H1 (cell line): ENCODE measurements at places on chromosomes 5 and 9.

- DNase-seq, result no peak
Measured at GRCh38 chr5:143442385-143442784, 38.9 kb upstream of the NR3C1 start.

GRCh38 chr9:91483189-91483691 lies 59.6 kb upstream of the NFIL3 start:
- no peak for DNase-seq

- no peak for DNase-seq
Measured at GRCh38 chr9:93376411-93376810, 75.1 kb upstream of the FAM120A start.

- DNase-seq, result no peak
Measured at GRCh38 chr9:89854715-89855475, 250.1 kb downstream of the GADD45G start.

DNA sequence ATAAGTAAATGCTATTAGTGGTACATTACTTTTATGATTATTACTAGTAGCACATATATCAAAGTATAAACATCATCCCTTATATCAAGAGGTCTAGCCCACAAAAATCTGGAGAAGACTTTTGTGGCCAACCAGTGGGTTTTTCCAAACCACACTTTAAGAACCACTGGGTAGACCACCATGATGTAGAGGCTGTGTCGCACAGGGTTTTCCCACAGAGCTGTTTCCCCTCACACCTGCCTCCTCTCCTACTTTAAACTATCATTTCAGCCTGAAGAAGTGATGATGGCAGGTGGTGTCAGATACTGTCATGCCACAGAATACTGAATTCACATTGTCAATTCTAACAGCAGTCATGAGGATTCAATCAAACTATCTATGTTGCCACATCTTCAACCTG lies 109.2 kb downstream of the FBXW11 start:
- no peak for DNase-seq

GRCh38 chr5:158223054-158223600 lies 364.2 kb upstream of the CLINT1 start:
- DNase-seq, result no peak

- no peak for DNase-seq
Measured at GRCh38 chr5:111863801-111864200, 106.8 kb upstream of the NREP start.

- no peak for DNase-seq
Measured at GRCh38 chr9:126796758-126797157, 8.1 kb upstream of the ZBTB43 start.

DNA sequence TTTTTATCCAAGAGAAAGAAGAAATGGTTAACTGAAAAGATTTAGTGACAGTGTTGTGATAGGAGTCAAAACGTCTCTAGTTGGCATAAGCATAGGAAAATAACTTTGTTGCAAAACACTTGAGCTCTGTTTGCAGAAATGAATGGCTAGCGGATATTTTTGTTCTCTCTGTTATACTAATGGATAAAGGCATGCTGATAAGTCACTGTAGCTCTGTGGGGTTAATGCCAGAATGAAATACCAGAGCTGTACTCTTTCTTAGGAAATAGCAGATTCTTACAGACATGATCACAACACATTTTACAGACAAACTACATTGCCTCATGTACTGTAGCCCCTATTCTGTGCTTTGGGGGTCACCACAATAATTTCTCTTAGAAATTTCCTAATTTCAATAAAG lies 202.8 kb downstream of the DMRTA1 start:
- DNase-seq, result no peak

- peak; percentile 31 for DNase-seq
Measured at GRCh38 chr5:124263680-124264491, 482.6 kb downstream of the ZNF608 start.

GRCh38 chr5:127572930-127573329 lies 55.5 kb downstream of the PRRC1 start:
- no peak for DNase-seq

GRCh38 chr5:133959643-133960042 lies 8.8 kb downstream of the C5orf15 start:
- DNase-seq, result no peak

GRCh38 chr5:146042628-146043279 lies 62.6 kb downstream of the PLAC8L1 start:
- DNase-seq, result no peak

DNA sequence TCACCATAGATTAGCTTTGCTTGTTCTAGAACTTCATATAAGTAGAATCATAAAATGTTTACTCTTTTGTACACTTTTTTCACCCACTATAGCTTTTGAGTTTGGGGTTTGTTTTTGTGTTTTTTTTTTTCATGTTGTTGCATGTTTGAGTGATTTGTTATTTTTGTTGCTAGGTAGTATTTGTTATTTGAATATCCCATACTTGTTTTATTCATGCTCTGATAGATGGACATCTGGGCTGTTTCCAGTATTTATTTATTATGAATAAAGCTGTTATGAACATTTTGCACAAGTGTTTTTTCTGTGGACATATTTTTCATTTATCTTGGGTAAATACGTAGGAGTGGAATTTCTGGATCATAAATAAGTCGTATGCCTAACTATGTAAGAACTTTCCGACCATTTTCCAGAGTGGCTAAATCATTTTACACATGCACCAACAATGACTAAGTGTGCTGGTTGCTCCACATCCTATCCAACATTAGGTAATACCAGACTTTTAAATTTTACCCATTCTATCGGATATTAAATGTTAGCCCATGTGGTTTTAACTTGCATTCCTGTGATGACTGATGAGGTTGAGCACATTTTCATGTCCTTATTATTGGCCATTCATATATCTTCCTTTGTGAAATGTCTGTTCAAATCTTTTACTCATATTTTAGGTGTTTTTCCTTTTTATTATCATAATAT lies 69.1 kb upstream of the NR4A3 start:
- no peak for DNase-seq

- DNase-seq, result peak; percentile 30
Measured at GRCh38 chr5:179152144-179152895, 92.1 kb downstream of the ZNF354C start.

GRCh38 chr5:176927562-176927961 lies 28.4 kb upstream of the HK3 start:
- DNase-seq, result no peak

- no peak for DNase-seq
Measured at GRCh38 chr5:177393206-177393765, 7.2 kb downstream of the PFN3 start.

GRCh38 chr9:95125652-95126051 lies 191.9 kb downstream of the FANCC start:
- DNase-seq, result no peak

DNA sequence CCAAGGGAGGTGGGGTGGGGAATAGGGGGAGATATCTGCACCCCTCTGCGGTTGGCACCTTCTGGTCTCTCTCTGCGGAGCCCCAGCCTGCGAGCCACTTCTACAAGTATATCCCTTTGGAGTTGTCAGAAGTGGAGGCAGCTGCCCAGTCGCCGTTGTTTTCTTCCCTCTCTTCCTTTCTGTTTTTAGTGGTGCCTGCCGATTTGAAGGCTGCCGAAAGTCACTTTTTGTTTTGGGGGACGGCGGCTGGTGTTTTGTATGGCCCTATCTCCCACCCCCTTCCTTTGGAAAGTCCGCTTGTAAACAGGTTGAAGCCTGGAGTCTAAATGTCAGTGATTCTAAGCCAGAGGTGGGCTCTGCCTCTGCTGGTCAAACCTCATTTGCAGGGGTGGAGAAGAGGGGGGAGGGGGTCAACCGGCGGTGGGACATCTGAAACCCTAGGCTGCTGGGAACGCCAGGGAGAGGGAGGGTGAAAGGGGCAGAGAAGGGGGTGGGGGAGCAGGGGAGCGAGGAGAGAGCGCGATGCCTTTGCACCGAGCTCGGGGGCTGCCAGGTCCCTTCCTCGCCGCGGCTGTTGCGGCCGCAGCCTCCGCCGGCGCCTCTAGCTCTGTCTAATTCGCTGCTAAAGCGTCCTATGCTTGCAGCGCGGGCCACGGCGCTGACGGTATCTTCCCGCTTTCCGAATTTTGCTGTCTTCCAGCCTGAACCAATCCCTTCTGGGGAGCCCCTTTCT lies at the start of gene FGF10:
Gene FGF10 (minus strand): TSS at position 331 of the 733 bp plus-strand sequence. CDS start 738 bp downstream, outside the sequence.
- DNase-seq, result peak; percentile 33

GRCh38 chr9:31236344-31236743 lies 1148.1 kb upstream of the ACO1 start:
- DNase-seq, result no peak

DNA sequence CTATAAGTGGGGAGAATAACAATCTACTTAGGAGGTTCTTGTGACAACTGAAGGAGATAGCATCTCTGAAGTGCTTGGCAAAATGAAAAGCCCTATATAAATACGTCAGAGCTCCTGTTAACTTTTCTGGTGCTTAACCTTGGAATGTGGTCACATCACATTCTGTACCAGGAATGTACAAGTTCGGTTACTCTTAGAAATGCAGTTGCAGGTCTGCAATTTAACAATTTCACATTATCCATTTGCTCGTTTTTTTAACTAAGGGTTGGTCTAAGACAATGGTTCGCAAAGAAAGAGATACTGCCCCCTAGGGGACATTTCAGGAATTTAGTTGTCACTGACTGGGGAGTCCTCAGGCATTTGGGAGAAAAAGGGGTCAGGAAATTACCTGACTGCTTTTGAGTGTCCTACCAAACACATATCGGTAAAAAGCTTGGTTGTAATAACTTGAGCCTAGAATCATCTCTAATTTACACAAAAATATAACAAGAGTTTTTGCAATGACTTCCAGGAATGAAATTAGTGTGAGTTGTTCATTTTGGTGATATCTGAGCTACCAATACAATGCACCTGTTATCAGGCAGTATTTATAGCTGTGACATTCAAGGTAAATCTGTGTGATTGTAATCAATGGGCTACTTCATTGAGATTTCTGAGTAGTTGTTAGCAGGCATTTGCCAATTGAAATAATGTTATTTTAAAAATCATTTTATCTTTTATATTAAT lies 5.4 kb upstream of the HBEGF start:
- peak; percentile 75 for DNase-seq

DNA sequence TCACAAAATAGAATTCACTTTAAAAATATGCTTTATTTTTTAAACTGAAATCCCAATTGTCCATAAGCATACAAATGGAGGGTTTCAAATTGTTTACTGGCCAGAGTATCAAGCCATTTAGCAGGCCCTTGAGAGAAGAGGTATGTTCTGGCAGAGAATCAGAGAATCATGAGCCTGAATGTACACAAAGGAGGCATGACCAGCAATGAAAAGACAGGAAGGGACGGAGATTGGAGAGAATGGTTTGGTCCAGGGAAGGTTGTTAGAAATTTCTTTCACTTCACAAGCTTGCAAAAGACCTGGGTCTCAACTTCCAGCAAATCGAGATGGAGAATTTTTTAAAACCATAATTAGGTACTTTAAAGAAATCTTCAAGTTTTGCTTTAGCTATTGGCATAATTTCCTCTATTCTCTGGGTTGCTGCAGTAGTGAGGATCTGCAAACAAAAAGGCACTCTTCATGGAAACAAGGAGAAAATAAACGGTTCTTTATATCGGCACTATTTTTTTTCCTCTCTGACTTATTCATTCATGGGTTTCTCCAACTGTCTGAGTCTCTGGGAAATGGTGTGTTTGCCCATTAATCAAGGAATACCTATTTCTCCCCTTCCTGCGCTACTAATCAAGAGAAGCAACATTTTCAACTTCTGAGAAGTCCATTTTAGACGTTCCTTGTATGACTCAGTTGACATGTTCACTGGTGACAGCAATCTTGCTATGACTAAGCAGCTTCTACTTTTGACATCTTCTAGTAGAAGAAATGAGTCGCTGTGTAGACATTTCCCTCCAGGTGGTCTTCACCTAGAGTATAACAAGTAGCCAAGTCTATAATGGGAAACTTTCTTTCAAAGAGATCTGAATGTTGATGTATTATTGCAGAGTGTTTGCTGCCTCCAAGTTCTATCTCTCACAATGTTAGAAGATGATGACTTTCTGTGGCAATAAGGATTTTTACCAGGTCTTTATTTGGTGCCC lies 23.1 kb upstream of the ERCC6L2 start:
- DNase-seq, result no peak

GRCh38 chr5:17019324-17019723 lies 83.2 kb upstream of the MYO10 start:
- no peak for DNase-seq

DNA sequence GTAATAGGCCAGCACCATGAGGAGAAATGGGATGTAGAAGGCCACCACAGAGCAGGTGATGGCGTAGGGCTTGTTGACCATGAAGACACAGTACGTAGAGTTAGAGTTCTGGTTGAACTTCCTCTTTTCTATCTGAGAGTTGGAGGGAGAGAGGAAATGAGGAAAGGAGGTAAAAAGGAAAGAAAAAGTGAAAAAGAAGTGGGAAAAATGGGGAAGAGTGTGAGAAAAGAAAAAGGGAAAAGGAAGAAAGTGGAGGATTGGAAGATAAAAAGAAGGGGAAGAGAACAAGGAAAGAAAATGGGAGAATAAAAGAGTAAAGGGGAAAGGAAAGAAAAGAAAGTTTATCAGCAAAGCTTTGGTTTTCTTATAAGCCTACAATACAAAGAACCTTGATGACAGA lies 126.1 kb downstream of the FBXO38 start:
- no peak for DNase-seq

DNA sequence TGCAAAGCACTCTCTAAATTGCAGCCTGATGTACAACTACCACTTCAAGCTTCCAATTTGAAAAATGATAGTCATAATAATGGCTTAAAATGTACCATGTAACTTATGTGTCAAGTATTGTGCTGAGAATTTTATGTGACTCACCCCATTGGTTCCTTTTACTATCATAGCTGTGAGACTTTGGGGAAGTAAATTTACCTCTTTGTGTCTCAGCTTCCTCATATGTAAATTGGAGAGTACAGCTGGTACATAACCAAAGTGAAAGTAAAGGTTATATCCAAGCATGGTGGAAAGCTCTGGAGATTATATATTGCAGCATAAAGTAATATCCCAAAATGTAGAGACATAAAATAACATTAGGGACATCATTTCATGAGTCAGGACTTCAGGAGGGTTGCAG lies 2200.4 kb upstream of the C9orf72 start:
- no peak for DNase-seq

DNA sequence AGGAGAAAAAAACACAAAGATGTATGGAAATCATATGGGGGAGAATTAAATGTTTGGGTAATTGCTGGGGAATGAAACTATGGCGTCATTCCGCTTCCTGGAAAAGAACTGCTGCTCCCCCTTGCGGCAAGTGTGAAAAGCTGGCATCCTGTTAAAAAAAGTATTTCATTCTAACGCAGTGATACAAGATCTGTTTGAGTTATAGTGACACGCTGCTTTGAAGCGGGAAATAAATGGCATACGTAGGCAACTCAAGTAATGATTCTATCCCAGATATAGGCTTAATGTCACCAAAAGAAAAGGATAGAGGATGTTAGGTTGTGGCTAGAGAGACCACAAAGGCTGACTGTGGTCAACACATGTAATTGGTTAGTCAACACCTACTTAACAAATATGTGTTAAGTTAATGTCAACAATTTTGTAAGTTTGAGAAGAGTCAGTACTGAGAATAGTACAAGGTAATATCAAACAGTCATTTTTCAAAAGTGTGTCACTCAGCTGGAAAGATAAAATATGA lies 70.2 kb upstream of the ALDH1A1 start:
- DNase-seq, result no peak

- DNase-seq, result no peak
Measured at GRCh38 chr9:5485378-5486085, 24.8 kb upstream of the PDCD1LG2 start.
